Aorta (tissue), 5 donors: ENCODE measurements at places on chromosomes 4 and X. TPM values are rescaled to one million over a fixed set of nuclear protein-coding genes. Genes with fewer than 3 reads are reported as not detected.

DNA sequence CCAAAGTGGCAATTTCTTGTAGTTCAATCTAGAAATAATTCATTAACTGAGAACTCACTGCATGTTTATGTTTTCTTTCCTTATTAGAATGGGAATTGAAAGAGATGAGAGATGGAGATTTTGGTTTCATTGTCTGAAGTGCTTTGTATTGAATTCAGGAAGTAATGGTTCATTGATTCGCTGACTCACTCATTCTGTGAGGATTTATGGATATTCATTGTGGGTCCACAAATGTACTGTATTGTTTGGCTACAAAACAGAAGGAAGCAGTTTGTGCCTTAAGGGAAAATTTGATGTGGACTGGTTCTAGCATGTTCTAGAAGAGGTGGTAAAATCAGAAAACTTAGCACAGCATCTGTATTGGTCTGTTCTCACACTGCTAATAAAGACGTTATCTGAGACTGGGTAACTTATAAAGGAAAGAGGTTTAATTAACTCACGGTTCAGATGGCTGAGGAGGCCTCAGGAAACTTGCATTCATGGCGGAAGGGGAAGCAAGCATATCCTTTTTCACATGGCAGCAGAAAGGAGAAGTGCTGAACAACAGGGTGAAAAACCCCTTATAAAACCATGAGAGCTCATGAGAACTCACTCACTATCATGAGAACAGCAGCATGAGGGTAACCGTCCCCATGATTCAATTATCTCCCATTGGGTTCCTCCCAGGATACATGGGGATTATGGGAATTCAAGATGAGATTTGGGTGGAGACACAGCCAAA is 132.3 kb upstream of the VCX3A start:
- no peaks in the 10 kb centered on the region for H3K36me3 ChIP-seq
- DNase-seq, result no peak
- no peak overlapping the region for H3K4me3 ChIP-seq
- no peaks in the 10 kb centered on the region for H3K4me1 ChIP-seq

GRCh38 chr4:23324021-23324690 is 565.7 kb downstream of the PPARGC1A start:
- H3K27ac ChIP-seq, result no peak overlapping the region
- H3K4me1 ChIP-seq, result no peaks in the 10 kb centered on the region
- no peak for DNase-seq
- H3K27me3 ChIP-seq, result no peaks in the 10 kb centered on the region

DCAF12L2 gene
- 0.27 TPM for total RNA-seq

- DNase-seq, result no peak
- no peaks in the 10 kb centered on the region for H3K36me3 ChIP-seq
- no peaks in the 10 kb centered on the region for H3K27me3 ChIP-seq
- peak overlapping the region; percentile 42 for H3K27ac ChIP-seq
- peak overlapping the region; percentile 92 for H3K4me3 ChIP-seq
Measured at GRCh38 chr4:112637552-112637866, 566 bp downstream of the LARP7 start.

ETDB gene
- total RNA-seq, result not detected

CPLX1 gene
- total RNA-seq, result 13.7 TPM

GALNTL6 gene
- total RNA-seq, result 0.39 TPM

DNA sequence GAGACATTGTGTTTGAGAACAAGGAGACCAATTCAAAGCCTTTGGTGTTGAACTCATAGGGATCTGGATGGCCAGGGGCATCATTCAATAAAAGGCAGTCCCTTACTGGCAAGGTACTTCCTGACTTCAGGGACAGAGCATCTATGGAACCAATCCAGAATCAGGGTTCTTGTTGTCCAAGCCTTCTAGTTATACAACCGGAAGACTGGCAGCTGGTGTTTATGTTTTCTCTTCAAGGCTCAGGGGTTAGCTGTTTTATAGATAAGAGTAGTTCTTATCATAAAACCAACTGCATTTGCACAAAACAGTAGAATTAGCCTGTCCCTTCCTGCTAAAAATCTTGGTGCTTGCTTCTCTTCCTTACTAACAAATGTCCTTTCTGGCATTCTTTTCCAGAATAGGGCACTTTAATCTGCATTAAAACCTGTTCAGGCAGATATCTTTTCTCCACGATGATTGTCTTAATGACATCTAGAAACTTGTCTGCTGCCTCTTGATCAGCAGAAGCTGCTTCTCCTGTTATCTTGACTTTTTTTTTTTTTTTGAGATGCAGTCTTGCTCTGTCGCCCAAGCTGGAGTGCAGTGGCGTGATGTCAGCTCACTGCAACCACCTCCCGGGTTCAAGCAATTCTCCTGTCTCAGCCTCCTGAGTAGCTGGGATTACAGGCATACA is 38.4 kb upstream of the ARHGEF6 start:
- no peak overlapping the region for H3K27ac ChIP-seq
- H3K4me1 ChIP-seq, result no peaks in the 10 kb centered on the region
- DNase-seq, result no peak
- H3K36me3 ChIP-seq, result no peaks in the 10 kb centered on the region
- H3K4me3 ChIP-seq, result no peak overlapping the region

DNA sequence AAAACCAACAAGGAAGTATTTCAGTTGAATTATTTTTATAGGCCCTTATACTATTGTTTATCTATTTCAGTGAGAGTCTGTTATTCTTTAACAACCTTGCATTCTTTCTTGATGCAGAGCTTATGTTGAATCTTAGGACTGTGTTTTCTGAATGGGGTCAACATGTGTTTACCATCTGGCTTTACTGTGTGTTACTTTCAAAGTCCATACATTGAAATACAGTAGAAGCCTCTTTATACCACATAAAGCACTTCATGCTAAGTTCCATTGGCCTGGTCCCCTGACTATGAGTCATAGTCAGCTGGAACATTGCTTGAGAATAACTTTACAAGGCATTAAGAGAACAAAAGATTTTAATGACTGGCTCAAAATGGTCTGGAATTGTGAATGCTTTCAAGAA is 152.6 kb downstream of the GASK1B start:
- no peak for DNase-seq
- H3K36me3 ChIP-seq, result no peaks in the 10 kb centered on the region
- no peak overlapping the region for H3K4me3 ChIP-seq

- H3K27ac ChIP-seq, result no peak overlapping the region
- DNase-seq, result no peak
- no peaks in the 10 kb centered on the region for H3K36me3 ChIP-seq
- H3K27me3 ChIP-seq, result no peaks in the 10 kb centered on the region
Measured at GRCh38 chr4:16123356-16124084, 39.7 kb upstream of the PROM1 start.

FAT4 gene
- 40.5 TPM for total RNA-seq
